ENCODE measurements at places on chromosomes 6 and 20. TPM values are rescaled to one million over a fixed set of nuclear protein-coding genes. Genes with fewer than 3 reads are reported as not detected.
A peak's percentile ranks its signal among the peaks of the same experiment; 100 is the strongest.

DNA sequence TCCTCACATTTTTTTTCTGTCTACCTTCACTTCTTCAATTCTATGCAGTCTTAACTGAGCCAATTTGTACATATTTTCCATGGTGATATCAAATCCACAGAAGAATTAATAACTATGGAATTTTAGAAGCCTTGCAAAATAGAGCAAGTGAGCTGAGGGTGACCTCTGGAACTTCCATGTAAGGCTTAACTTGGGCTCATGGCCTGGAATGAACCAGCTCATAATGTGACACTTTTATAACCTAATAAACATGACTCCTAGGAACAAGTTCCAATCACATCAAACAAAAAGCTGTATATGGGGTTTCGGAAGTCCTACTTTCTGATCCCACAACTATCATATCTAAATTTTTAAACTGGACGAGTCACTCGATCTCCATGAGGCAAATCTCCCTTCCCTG, 232.4 kb downstream of the FOXA2 start:
- H3K4me1 ChIP-seq, result no peaks in the 10 kb centered on the region
- H3K4me3 ChIP-seq, result no peak overlapping the region
- peak; percentile 48 for DNase-seq
- H3K36me3 ChIP-seq, result no peaks in the 10 kb centered on the region

- no peaks in the 10 kb centered on the region for H3K36me3 ChIP-seq
- no peak overlapping the region for H3K4me3 ChIP-seq
- no peak for DNase-seq
- H3K4me1 ChIP-seq, result no peaks in the 10 kb centered on the region
- no peak overlapping the region for H3K27ac ChIP-seq
- H3K27me3 ChIP-seq, result no peaks in the 10 kb centered on the region
Observed at GRCh38 chr20:50815162-50815989, 20.5 kb downstream of the BCAS4 start.

- H3K4me3 ChIP-seq, result no peak within 1 kb of the TSS
- no peaks in the 10 kb centered on the region for H3K36me3 ChIP-seq
- no peaks in the 10 kb centered on the region for H3K27me3 ChIP-seq
- peak; percentile 38 for DNase-seq
- no peaks in the 10 kb centered on the region for H3K4me1 ChIP-seq
Observed at GRCh38 chr6:36023996-36024795, at the start of gene SLC26A8. Gene SLC26A8, minus strand, starts transcription at chr6:36024641. Its CDS starts 4,934 bp downstream, at chr6:36019707.

- no peak overlapping the region for H3K4me3 ChIP-seq
- no peak for DNase-seq
- no peaks in the 10 kb centered on the region for H3K36me3 ChIP-seq
- H3K27ac ChIP-seq, result no peak overlapping the region
Observed at GRCh38 chr6:78883651-78884050, 16.3 kb downstream of the IRAK1BP1 start.

- no peaks in the 10 kb centered on the region for H3K36me3 ChIP-seq
- no peak for DNase-seq
- H3K27me3 ChIP-seq, result no peaks in the 10 kb centered on the region
Observed at GRCh38 chr6:18183766-18184165, 28.5 kb downstream of the KDM1B start.

- H3K4me3 ChIP-seq, result no peak overlapping the region
- DNase-seq, result no peak
Observed at GRCh38 chr6:164929408-164929977, 379.9 kb downstream of the C6orf118 start.

DNA sequence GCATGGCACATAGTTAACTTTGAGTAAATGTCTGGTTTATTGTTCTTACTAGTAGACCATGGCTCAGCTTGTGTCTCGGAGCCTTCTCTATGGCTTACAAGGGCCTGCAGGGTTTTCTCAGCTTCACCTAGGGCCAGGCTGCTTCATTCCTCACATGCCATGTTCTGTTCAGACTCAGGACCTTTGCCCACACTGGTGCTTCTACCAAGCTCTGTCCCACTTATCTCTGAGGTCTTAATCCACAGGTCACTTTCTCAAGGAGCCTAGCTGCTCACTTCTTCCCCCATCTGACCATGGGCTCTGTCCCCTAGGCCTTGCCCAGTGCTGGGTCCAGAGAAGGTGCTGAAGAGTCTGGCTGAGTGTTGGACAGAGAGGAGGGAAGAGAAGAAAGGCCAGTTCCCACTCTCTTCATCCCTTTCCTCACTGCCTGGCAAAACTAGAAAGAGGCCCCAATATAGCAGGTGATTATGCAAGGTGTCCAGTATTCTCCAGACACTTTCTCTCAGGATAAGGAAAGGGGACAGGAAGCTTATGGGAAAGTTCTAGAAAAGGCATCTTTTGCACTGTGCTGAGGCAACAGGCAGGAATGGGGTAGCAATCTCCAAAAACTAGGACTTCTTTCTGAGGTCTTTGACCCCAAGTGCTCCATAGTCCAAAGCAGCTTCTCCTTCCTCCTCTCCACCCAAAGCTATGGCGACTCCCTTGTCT, 40.0 kb downstream of the COX4I2 start:
- no peak for DNase-seq
- H3K4me1 ChIP-seq, result peaks cover 15% of the 10 kb centered on the region
- H3K27ac ChIP-seq, result peak overlapping the region; percentile 44
- peaks cover 6% of the 10 kb centered on the region for H3K36me3 ChIP-seq
- no peak overlapping the region for H3K4me3 ChIP-seq

PACRG gene
- polyA plus RNA-seq, result 0.49 TPM

KCNQ5 gene
- polyA plus RNA-seq, result 0.92 TPM

RFX6 gene
- polyA plus RNA-seq, result 0.67 TPM

SLC13A3 gene
- 0.39 TPM for polyA plus RNA-seq

GPR31 gene
- polyA plus RNA-seq, result 0.35 TPM

C2 gene
- polyA plus RNA-seq, result 58.7 TPM
